H4 (cell line): ENCODE measurements at places on chromosomes 5 and 9. TPM values are rescaled to one million over a fixed set of nuclear protein-coding genes. Genes with fewer than 3 reads are reported as not detected.

- DNase-seq = no peak
Measured at GRCh38 chr5:169213479-169213878, 87.5 kb downstream of the SLIT3 start.

DNA sequence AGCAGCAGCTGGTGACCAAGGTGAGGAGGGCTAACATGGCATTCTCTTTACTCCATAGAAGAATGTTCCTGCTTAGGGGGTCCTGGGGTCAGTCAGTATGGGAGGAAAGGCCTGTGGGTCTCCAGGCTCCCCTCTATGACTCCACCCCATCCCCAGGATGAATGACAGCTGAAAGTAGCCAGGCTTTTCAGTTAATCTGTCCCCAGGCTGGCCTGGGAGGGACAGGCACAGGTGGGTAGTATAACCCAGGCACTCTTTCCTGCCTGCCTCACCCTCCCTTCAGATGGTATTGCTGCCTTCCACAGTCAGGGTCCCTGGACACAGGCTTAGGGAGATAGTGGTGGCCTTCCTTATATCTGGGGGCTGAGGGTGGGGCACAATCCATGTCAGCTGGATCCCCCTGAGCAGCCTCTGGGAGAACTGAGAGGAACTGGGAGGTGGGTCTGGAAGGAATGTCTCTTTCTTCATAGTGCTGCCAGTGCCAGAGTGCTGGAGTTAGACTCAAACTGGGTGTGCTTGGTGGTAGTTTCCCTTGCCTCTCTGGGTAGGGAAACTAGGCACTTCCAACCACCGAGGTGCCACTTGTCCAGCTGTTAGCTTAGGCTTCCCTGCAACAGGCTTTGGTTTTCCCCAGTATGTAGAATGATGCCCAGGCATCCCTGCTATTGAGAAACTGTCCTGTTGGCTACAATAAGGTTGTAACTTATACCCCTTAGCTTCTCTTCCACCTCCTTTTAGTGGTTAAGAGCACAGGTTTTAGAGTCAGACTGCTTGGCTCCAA is 27.8 kb downstream of the LARP1 start:
- no peak for DNase-seq

SLC6A3 gene
- not detected in 2 replicates for total RNA-seq

GRCh38 chr9:100352201-100352726 is 478 bp downstream of the TEX10 start:
- no peak for DNase-seq

DNA sequence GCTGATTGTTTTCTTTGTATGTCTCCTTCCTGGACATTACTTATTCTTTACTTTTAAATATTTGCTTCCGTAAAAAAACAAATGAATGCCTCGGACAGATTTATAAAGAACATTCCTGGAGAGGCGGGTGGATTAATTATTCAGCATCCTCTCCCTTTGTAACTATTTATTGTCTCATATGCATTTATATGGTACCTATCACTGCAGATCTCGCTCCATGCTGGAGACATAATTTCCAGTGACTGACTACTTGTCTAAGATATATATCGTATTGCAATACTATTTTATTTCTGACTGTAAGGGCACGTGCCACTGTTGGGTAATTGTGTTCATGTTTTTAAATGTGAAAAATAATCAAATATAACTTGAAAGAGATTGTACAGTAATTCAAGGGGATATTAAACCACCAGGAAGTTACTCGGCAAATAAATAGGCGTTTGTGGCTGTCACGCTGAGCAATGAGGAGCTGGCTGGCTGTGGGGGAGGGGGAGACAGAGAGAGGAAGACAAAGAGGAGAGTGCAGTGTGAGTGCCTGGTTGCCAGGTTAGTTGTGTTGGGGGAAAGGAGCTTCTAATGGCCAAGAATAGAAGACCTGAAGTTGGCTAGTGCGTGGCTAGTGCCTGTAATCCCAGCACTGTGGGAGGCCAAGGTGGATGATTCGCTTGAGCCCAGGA is 131.8 kb upstream of the GABRP start:
- no peak for DNase-seq

NR5A1 gene
- total RNA-seq = not detected in 2 replicates

GRCh38 chr9:28868228-28868990 is 1295.1 kb upstream of the C9orf72 start:
- no peak for DNase-seq

GRCh38 chr5:68848091-68848490 is 245.7 kb upstream of the SLC30A5 start:
- peak; percentile 26 for DNase-seq

NUTM2F gene
- total RNA-seq = not detected in 2 replicates

PSIP1 gene
- 39.4 and 54.3 TPM in 2 replicates for total RNA-seq

SHB gene
- 8.7 and 10.1 TPM in 2 replicates for total RNA-seq

CKMT2 gene
- 0.48 TPM in 1 of 2 replicates, not detected in the other for total RNA-seq

DNA sequence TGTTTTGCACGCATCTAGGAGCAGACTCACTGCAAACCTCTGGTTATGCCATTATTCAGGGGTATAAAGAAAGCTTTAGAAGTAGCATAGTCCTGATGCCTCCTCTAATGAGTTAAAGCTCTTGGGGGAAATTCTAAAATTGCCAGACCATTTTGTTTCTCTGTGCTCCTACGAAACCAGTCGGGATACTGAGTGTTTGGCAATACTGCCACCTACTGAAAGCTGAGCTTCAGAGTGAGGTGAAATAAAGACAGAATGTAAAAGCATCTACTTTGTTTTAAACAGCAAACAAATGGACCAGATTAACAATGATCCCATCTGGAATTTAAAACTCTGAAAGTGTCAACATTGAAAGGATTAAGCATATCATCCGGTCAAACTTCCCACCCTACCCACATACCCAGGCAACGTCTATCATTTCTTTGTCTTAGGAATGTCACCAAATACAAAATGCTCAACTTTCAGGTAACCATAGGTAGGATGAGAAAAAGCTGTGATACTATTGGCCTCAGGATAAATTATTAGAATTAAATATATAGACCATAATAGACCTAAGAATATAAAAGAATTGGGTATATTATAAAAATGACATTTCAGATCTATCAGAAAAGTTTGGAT is 77.8 kb upstream of the SHISAL2B start:
- peak; percentile 67 for DNase-seq
